ENCODE measurements at places on chromosomes 2 and 18.

DNA sequence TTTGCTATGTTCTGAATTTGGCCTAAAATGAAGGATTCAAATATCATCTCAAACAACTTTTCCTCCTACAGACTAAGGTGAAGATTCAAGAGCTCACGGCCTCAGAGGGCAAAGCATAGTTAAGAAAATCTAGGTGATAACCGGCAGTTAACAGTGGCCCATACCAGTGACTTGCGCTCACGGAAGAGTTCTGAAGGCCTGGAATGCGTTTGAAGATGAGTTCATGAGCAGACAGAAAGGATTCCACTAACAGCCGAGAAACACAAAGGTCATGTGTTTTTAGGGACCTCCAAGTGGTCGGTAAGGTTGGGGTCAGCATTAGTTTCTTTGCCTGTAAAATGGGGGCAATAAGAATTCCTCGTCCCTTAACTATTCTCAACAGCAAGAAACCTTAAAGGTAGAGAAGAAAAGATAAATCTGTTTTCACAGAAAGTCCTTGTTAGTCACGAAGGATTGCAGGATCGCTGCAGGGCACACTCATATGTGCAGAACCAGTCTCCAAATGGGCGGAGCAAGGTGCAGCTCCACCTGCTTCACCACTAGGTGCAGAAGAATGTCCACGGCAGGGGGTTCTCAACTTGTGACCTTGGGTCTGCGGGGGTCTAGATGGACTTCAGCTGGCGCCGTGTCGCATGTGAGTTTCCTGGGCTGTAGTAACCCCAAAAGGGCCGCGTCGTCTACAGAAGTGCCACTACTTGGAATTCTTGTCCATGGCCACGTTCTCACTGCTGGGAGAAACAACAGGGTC lies 708 bp upstream of the RPIA start:
- peak; percentile 33 for DNase-seq

GRCh38 chr18:70513502-70514171 lies 224.8 kb downstream of the SOCS6 start:
- no peak for DNase-seq

GRCh38 chr2:26597197-26597596 lies 44.0 kb downstream of the CIB4 start:
- no peak for DNase-seq

DNA sequence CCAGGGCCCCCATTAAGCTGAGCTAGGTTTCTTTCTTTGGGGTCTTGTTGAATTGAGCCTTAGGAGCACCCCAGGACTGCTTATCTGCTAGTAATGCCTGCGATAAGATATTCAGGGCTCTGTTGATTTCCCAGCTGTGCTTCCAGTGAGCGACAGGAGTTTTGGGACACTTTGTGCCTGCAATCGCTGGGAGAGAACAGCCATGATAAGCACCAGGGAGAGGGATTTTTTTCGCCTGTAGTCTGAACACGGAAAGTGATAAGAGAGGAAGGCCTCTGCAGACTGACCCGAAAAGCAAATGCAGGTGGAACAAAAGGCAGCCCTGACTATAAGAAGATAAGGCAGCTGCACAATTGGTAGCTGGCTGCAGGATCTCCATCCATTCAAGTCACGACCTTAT lies 244.3 kb downstream of the CNTNAP5 start:
- no peak for DNase-seq

DNA sequence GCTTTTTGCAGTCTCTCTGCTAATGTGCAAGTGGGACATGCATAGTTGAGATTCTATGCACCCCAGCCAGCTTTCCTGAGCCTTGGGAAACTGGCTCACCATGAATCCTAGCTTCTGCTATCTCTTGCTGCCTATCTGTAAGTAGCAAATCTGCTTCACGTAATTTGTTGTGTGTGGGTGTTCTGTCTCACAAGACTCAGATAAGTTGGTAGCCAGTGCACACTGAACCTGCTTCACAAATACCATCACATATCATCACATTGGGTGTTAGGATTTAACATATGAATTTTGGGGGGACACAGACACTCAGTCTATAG lies 13.9 kb upstream of the VRK2 start:
- no peak for DNase-seq
